Heart left ventricle (tissue), 16 donors: ENCODE measurements at places on chromosomes 4 and X. TPM values are rescaled to one million over a fixed set of nuclear protein-coding genes. Genes with fewer than 3 reads are reported as not detected.
A peak's percentile ranks its signal among the peaks of the same experiment; 100 is the strongest.

- H3K4me3 ChIP-seq, result no peak overlapping the region
- no peak for DNase-seq
- no peak overlapping the region for H3K27ac ChIP-seq
- H3K4me1 ChIP-seq, result peaks cover 7% of the 10 kb centered on the region
- H3K36me3 ChIP-seq, result no peaks in the 10 kb centered on the region
- no peaks in the 10 kb centered on the region for H3K27me3 ChIP-seq
These were observed 168.1 kb downstream of the SCFD2 start for GRCh38 chr4:53197772-53198142.

GRCh38 chr4:24657768-24658617 is 73.6 kb upstream of the DHX15 start:
- no peak overlapping the region for H3K4me3 ChIP-seq
- no peaks in the 10 kb centered on the region for H3K4me1 ChIP-seq
- no peaks in the 10 kb centered on the region for H3K27me3 ChIP-seq
- no peak for DNase-seq
- H3K36me3 ChIP-seq, result no peaks in the 10 kb centered on the region

DNA sequence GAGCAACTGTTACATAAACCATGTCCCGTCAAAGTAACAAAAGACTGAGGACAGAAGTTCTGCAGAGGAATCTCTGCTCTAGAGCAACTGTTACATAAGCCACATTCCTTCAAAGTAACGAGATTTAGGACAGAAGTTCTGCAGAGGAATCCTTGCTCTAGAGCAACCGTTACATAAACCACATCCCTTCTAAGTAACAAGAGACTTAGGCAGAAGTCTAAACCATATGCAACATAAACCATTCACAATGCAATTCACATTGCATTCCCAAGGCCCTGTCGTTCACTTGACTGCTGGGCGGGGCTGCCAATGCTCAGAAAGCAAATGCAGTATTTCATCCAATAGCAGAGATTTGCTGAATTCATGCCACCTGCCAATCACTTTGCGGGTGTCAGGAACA is 124.4 kb upstream of the PUDP start:
- no peak overlapping the region for H3K4me3 ChIP-seq
- DNase-seq, result no peak
- no peaks in the 10 kb centered on the region for H3K27me3 ChIP-seq
- H3K4me1 ChIP-seq, result no peaks in the 10 kb centered on the region

DNA sequence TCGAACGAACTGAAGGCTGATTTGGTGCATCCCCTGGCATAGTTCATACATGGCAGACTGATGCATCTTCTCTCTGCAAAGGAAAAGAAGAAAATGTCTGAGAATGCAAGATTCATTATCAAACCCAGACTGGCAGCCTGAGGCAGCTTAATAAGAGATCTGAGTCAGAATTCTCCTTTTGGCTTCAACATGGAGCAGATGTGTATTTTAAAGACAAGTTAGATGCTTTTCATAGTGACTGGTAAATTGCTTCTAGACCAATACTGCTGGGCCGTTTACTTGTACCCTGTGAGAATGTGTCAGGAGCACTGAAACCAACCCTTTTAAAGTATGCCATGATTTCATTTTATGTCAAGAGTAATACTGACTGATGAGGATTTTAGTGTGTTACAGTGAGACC is 322.0 kb downstream of the NR3C2 start:
- peaks cover 27% of the 10 kb centered on the region for H3K36me3 ChIP-seq
- H3K27me3 ChIP-seq, result no peaks in the 10 kb centered on the region
- no peak for DNase-seq
- no peak overlapping the region for H3K4me3 ChIP-seq

DNA sequence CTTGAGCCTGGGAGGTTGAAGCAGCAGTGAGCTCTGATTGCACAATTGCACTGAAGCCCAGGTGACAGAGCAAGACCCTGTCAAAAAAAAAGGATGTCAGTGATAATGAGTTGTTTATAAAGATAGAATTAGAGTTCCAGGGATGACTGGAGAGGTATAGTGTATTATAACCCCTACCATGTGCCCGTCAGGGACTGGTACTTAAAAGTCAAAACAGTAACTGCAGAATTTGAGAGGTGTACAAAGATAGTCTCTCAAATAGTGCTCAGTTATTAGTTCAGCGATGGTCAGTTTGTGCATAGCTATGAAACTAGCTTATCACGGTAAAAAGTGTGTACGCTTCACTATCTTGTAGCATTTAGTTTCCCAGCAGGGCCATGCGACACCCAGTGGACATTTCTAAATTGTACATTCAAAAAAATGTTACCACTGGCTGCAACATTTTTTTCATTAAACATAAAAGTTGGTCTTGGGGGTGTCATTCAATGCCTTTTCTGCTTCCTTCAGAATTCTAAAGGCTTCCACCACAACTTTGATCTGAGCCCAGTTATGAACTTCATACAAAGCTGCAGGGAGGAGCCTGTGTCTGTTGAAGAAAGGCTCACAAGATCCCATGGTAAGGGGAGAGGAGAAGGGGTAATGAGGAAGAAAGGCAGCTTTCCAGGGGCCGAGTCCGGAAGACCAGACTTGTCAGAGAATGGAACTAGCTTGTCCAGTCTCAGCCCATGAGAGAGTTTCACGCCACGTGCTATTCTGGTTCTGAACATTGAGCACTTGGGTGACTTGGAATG is 9.2 kb upstream of the GYG2 start:
- no peaks in the 10 kb centered on the region for H3K27me3 ChIP-seq
- H3K27ac ChIP-seq, result no peak overlapping the region
- no peaks in the 10 kb centered on the region for H3K4me1 ChIP-seq
- no peak overlapping the region for H3K4me3 ChIP-seq
- no peaks in the 10 kb centered on the region for H3K36me3 ChIP-seq

DNA sequence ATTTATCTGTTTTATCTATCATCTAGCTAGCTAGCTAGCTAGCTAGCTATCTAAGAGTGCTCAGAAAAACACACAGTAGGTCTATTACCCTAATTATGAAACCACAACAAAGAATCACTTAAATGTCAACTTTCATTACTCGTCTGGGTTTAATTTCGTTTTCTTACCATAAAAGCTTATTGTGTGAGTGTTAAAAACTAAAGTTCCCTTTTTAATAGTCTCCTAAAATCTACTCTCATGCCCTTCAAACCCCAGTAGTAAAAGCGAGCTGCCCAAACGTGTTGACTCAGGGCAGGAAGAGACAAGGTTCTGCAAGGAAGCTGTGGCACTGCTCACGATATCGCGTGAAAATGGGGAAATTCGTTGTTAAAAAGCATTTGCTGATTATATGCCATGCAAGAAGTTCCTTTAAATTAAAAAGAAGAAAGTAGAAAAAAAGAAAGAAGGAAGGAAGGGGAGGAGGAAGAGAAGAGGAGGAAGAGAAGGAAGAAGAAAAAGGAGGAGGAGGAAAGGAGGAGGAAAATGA is 595 bp downstream of the MBNL3 start:
- H3K36me3 ChIP-seq, result no peaks in the 10 kb centered on the region
- H3K4me1 ChIP-seq, result no peaks in the 10 kb centered on the region
- no peak for DNase-seq
- H3K4me3 ChIP-seq, result peak overlapping the region; percentile 62
- H3K27ac ChIP-seq, result peak overlapping the region; percentile 78

DNA sequence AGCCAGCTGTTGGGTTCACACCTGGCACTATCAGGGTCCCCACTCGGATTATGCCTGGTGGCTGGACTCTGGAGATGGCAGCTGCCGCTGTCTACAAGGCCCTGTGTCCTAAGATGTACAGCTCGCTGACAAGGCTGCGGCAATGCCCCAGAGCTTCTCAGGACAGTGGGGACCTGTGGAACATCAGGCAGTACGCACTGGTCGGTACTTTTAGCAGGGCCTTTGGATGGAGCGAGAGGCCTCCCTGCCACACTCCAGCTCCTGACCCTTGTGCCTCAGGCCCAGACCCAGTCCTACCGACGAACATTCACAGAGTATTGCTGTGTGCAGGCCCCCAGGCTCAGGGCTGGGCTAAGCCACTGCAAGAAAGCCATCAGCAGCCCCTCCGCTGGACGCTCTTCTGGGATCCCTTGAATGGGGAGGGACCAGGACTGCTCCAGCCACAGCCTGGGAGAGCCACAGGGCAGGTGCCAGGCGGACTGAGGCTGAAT is 45.7 kb upstream of the HMX1 start:
- H3K36me3 ChIP-seq, result no peaks in the 10 kb centered on the region
- no peak overlapping the region for H3K4me3 ChIP-seq
- DNase-seq, result no peak
- no peak overlapping the region for H3K27ac ChIP-seq

DNA sequence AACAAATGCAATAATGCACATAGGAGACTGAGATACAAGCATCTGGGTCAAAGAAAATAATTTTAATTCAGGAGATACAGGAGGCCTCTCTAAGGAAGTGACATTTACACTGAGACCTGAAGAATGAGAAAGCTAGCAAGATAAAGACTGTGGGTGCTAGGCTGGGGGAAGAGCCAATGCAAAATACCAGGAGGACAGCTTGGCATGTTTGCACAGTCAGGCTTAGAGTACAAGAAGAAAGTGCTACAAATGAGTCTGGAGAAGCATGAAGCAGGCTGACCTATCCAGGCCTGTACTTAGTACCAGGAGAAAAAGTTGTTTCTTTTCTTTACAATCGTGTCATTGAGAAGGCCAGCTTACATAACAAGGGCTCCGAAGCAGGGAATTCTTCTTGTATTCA is 56.9 kb downstream of the GABRB1 start:
- no peak overlapping the region for H3K27ac ChIP-seq
- no peak overlapping the region for H3K4me3 ChIP-seq
- no peaks in the 10 kb centered on the region for H3K4me1 ChIP-seq
- H3K36me3 ChIP-seq, result no peaks in the 10 kb centered on the region
- no peak for DNase-seq

- no peaks in the 10 kb centered on the region for H3K27me3 ChIP-seq
- no peak for DNase-seq
- H3K4me3 ChIP-seq, result no peak overlapping the region
- no peaks in the 10 kb centered on the region for H3K4me1 ChIP-seq
- no peak overlapping the region for H3K27ac ChIP-seq
These were observed 56.4 kb upstream of the NWD2 start for GRCh38 chr4:37188100-37188499.

DNA sequence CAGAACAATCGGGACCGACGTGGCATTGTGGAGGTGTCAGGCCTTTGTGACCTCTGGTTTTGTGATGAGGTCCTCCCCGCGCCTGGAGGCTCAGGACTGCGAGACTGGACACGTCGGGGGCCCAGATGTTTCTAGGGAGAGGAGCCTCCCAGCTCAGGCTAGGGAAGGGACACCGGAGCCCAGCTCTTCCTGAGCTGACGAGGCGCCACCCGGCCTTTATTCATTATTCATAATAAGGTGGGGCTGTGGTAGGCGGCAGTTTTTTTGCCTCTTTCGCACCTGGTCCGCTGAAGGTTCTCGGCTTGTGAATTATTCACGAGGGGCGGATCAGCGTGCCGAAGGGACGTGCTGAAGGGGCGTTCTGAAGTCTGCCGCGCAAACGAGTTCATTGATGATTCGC is 2.3 kb upstream of the UBA1 start:
- H3K27ac ChIP-seq, result no peak overlapping the region
- H3K4me3 ChIP-seq, result peak overlapping the region; percentile 67
- H3K27me3 ChIP-seq, result no peaks in the 10 kb centered on the region
- no peak for DNase-seq

The IL3RA gene
- polyA plus RNA-seq, result 9.1 TPM

The PAK3 gene
- not detected for polyA plus RNA-seq

The TRPC5OS gene
- not detected for polyA plus RNA-seq

The TCEANC gene
- 1.0 TPM for polyA plus RNA-seq

The NUDT10 gene
- polyA plus RNA-seq, result 0.34 TPM
